ENCODE measurements at places on chromosomes 5 and 9. TPM values are rescaled to one million over a fixed set of nuclear protein-coding genes. Genes with fewer than 3 reads are reported as not detected.
A peak's percentile ranks its signal among the peaks of the same experiment; 100 is the strongest.

DNA sequence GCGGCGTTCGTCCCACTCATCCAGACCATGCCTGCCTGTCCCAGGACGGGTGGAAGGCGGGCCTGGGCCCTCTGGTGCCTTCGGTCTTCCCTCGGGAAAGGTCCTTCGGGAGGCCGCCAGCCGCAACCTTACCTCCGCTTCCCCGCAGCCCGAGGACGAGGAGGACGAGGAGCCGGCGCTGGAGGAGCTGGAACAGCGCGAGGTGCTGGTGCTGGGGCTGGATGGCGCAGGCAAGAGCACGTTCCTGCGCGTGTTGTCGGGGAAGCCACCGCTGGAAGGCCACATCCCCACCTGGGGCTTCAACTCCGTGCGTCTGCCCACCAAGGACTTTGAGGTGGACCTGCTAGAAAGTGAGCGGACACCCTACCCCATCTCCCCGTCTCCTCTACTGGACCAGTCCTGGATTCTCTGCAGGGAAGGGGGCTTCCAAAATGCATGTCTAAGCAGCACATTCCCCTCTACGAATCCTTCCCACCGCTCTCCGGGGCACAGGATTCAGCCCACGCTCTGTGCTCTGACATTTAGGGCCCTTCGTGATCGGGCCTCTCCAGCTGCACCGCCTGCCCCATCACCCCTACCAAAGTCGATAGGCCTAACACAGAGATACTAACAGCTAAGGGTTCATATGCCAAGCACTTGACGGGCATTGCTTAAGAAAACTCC, 1.1 kb downstream of the ARL10 start:
- DNase-seq = no peak

DNA sequence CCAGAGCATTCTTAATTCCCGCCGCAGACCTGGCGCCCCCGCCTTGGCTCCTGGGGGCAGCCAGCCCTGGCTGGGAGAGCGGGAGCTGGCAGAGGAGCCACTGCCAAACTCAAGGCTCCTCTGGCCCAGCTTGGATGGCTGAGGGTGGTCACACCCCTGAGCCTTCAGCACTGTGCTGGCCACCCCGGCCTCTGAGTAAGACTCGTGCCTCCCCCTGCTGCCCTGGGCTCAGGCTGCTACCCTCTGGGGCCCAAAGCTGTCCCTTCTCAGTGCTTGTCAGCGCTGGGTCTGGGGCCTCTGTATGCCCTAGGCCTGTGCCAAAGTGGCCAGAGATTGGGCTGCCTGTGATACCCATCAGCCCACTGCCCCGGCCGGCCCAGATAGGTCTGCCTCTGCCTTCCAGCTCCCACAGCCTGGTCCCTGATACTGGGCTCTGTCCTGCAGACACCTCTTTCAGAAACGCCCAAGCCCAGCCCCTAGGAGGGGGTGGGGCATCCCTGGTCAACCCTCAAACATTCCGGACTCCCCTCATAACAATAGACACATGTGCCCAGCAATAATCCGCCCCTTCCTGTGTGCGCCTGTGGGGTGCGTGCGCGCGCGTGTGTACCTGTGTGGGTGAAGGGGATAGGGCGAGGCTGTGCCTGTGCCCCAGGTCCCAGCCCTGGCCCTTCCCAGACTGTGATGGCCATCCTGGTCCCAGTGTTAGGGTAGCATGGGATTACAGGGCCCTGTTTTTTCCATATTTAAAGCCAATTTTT, 4.4 kb upstream of the PRR7 start:
- no peak for DNase-seq

Gene LARP1
- total RNA-seq = 30.4 TPM

GRCh38 chr9:137872296-137872695, 5.3 kb upstream of the CACNA1B start:
- no peak for DNase-seq

- DNase-seq = no peak
Observed at GRCh38 chr5:32572778-32573480, 12.4 kb upstream of the SUB1 start.

GRCh38 chr5:91556-92263, at the start of gene PLEKHG4B:
PLEKHG4B (plus strand) TSS chr5:92168; CDS start chr5:92232, 64 bp downstream.
- peak; percentile 11 for DNase-seq

- peak; percentile 2 for DNase-seq
Observed at GRCh38 chr9:86614871-86615849, 260.9 kb upstream of the TUT7 start.

Gene SHC3
- not detected for total RNA-seq

Measured in MG63 (cell line).